ENCODE measurements at places on chromosomes 5 and 9.

- H3K27me3 ChIP-seq: no peaks in the 10 kb centered on the region
- no peaks in the 10 kb centered on the region for H3K36me3 ChIP-seq
- no peak overlapping the region for H3K27ac ChIP-seq
- no peaks in the 10 kb centered on the region for H3K4me1 ChIP-seq
- H3K4me3 ChIP-seq: no peak overlapping the region
Measured at GRCh38 chr5:103808464-103809106, 246.0 kb upstream of the NUDT12 start.

- no peak for DNase-seq
- H3K36me3 ChIP-seq: peaks cover 13% of the 10 kb centered on the region
- H3K4me3 ChIP-seq: no peak overlapping the region
- no peak overlapping the region for H3K27ac ChIP-seq
- H3K27me3 ChIP-seq: no peaks in the 10 kb centered on the region
Measured at GRCh38 chr9:105259731-105260612, 15.5 kb downstream of the SLC44A1 start.

DNA sequence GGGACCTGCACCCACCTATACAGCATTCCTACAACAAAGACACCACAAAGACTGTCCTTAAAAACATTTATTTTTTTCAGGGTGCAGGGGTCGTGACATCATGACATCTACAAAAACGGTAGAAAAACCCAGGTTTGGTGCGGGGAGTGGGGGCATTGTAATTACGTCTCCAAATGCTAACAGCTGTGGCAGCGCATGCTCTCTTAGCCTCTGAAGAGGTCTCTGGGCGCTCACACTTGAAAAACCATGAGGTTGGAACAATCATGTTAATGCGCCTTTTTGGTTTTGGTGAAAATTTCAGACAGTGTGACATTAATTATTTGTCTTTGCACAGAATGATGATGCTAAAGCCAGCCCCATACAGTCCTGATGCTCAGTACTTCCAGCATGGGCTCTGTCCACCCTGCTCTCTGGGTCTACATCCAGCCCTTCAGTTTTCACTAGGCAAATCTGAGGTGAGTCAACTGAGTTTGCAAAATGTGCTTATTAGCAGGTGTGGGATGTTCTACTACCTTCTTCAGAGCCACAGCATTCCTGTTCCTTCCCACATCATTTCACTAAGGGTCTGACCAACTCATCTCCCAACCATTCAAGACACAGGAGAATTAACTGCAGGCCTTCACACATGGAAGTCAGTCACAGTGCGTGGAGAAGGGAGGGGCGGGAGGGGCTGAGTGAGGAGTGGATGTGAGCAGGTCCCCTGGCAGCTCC lies 14.1 kb downstream of the ALDH1B1 start:
- H3K36me3 ChIP-seq: no peaks in the 10 kb centered on the region
- peaks cover 14% of the 10 kb centered on the region for H3K27me3 ChIP-seq
- H3K4me1 ChIP-seq: no peaks in the 10 kb centered on the region
- no peak for DNase-seq
- no peak overlapping the region for H3K27ac ChIP-seq
- H3K4me3 ChIP-seq: no peak overlapping the region

- peak overlapping the region; percentile 65 for H3K4me3 ChIP-seq
- no peak for DNase-seq
- H3K27me3 ChIP-seq: peaks cover 71% of the 10 kb centered on the region
- no peak overlapping the region for H3K27ac ChIP-seq
Measured at GRCh38 chr5:69493396-69494133, 975 bp downstream of the OCLN start.

GRCh38 chr9:133768371-133768858 lies 30.3 kb upstream of the SARDH start:
- H3K4me3 ChIP-seq: no peak overlapping the region
- no peaks in the 10 kb centered on the region for H3K27me3 ChIP-seq
- no peak overlapping the region for H3K27ac ChIP-seq

- peaks cover 8% of the 10 kb centered on the region for H3K36me3 ChIP-seq
- H3K27ac ChIP-seq: no peak overlapping the region
- no peaks in the 10 kb centered on the region for H3K27me3 ChIP-seq
Measured at GRCh38 chr5:142156839-142157463, 48.4 kb downstream of the NDFIP1 start.

DNA sequence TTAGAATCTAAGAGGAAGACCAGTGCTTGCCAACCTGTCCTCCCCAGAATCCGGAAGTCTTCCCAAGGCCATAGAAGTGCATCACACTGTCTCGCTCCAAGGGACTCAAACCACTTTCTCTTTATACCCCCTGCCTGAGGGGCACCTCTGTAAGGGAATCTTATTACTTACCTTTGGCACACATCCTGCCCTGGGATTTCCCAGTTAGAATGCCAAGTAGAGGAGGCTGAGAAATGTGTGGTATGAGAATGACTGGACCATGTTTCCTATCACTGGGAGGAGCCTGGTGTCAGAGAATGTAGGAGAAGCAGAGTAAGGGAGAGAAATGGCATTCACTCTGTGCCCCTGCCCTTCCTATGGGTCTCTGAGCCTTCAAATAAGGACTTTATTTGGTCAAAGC lies 85.8 kb downstream of the AOPEP start:
- no peaks in the 10 kb centered on the region for H3K27me3 ChIP-seq
- H3K4me3 ChIP-seq: no peak overlapping the region
- H3K4me1 ChIP-seq: no peaks in the 10 kb centered on the region
- peaks cover 7% of the 10 kb centered on the region for H3K36me3 ChIP-seq
- no peak for DNase-seq
- H3K27ac ChIP-seq: no peak overlapping the region

DNA sequence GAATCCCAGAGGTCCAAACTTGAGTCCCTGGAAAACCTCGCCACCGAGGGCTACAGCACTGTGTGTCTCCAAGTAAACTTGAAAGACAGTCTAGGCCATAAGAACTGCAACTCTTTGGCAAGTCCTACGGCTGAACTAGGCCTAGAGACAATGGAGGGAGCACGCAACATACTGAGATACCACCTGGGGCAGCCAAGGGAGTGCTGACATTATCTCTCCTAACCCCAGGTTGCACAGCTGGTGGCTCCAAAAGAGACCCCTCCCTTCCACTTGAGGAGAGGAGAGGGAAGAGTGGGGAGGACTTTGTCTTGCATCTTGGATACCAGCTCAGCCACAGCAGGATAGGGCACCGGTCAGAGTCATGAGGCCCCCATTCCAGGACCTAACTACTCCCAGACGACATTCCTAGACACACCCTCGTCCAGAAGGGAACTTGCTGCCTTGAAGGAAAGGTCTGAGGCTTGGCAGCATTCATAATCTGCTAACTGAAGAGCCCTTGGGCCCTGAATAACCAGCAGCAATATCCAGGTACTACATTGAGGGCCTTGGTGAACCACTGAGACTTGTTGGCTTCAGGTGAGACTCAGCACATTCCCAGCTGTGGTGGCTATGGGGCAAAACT lies 42.7 kb downstream of the AP3B1 start:
- H3K36me3 ChIP-seq: peaks cover 48% of the 10 kb centered on the region
- H3K4me1 ChIP-seq: no peaks in the 10 kb centered on the region
- no peak overlapping the region for H3K27ac ChIP-seq
- H3K4me3 ChIP-seq: no peak overlapping the region

DNA sequence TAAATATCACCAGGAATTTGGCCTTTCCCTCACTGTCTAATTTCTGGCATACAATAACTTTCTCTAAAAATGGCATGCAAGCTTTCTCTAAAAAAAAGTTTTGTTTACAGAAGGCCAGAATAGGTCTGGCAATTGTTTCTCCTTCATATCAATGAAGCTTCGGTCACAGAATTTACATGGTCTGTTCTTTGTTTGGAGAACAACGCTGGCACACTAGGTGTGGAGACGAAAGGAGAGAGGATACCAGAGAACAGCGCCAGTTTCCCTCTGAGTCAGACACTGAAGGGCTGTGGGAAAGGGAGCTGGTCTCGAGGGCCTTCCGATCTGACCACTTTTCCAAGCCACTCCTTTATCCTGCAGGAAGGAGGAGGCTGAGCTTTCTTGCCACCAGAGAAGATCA lies 60.1 kb upstream of the ITGA1 start:
- H3K27me3 ChIP-seq: no peaks in the 10 kb centered on the region
- H3K4me1 ChIP-seq: peaks cover 54% of the 10 kb centered on the region
- no peak overlapping the region for H3K4me3 ChIP-seq
- H3K36me3 ChIP-seq: peaks cover 26% of the 10 kb centered on the region

DNA sequence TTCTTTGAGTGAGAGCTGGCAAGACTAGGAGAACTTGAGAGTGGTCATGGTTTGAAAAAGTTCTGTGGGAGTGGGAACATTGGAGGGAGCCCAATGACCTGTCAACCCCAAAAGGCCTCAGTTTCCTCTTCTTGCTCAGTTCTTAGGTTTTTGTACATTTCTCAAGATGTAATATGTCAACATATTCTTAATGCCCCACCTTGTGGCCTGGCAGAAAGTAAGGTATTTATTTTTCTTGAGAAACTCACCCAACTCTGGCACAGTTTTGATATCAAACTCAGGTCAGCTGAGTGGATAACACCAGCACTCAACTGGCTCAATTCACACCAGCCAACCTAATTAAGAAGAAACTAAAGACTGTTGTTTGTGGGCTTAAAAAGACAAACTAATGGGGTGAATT lies 123.0 kb upstream of the SLC27A6 start:
- no peaks in the 10 kb centered on the region for H3K4me1 ChIP-seq
- no peaks in the 10 kb centered on the region for H3K36me3 ChIP-seq
- H3K27me3 ChIP-seq: no peaks in the 10 kb centered on the region
- H3K4me3 ChIP-seq: no peak overlapping the region
- no peak for DNase-seq
- no peak overlapping the region for H3K27ac ChIP-seq

GRCh38 chr5:157447201-157447637 lies 12.8 kb upstream of the NIPAL4 start:
- no peaks in the 10 kb centered on the region for H3K36me3 ChIP-seq
- no peaks in the 10 kb centered on the region for H3K4me1 ChIP-seq
- DNase-seq: no peak
- H3K4me3 ChIP-seq: no peak overlapping the region

DNA sequence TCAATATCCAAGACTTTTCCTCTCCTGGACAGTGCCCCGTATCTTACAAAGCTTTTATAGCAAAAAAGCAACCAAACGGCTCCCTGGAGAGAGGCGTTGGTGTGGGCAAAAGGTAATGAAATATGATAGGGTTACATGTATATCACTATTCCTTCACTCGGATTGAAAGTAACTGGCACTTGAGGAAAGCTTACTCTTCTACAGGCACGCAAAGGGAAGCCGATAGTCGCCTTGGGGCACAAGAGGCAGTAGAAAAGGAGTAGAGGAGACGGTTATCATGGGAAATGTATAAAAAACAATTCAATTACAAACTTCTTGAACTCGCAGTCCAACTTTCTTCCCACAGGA lies 1.1 kb downstream of the DIAPH1 start:
- peaks cover 58% of the 10 kb centered on the region for H3K36me3 ChIP-seq
- peak overlapping the region; percentile 97 for H3K27ac ChIP-seq
- DNase-seq: no peak
- H3K27me3 ChIP-seq: no peaks in the 10 kb centered on the region

DNA sequence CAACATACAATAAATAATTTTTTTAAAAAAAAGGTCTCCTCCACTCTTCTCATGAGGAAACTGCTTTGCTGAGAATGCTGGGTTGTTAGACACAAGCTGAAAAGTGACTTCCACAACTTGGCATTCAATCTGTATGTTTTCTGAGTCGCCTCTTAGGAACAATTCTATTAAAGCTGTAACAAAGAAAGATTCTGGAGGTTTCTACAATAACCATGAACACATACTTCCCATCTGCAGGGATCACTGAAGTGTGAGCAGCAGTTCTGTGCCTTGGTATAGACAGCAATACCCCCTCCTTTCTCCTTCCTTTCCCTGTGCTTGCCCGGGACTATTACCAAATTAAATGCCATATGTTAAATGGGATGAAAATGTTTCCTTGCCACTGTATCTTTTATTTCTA lies 1.5 kb downstream of the DIRAS2 start:
- H3K36me3 ChIP-seq: no peaks in the 10 kb centered on the region
- no peak for DNase-seq
- H3K4me1 ChIP-seq: peaks cover 5% of the 10 kb centered on the region
- peaks cover 65% of the 10 kb centered on the region for H3K27me3 ChIP-seq

DNA sequence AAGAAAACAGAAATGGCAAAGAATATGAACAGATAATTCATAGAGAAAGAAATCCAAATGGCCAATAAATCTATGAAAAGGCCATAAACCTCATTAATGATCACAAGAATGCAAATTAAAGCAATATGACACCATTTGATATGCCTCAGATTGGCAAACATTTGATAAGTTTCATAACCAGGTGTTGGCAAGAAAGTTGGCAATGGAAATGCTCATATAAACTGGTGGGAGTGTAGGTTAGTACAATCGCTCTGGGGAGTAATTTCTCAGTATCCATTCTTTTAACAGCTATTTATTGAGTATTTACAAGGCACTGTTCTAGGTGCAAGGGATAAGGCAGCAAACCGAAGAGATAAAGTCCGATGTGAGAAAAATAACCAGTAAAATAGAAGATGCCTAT lies 154.5 kb downstream of the TTLL11 start:
- H3K36me3 ChIP-seq: no peaks in the 10 kb centered on the region
- H3K4me1 ChIP-seq: no peaks in the 10 kb centered on the region
- no peak for DNase-seq

Measured in activated CD4-positive, alpha-beta T cell treated with anti-CD3 and anti-CD28 coated beads, Interleukin-2, amount 10 ng/mL, durations not matched to agents 7 days and 5 days (primary cell).